ENCODE measurements at places on chromosomes 12 and 14. TPM values are rescaled to one million over a fixed set of nuclear protein-coding genes. Genes with fewer than 3 reads are reported as not detected.

The KLHL33 gene
- 2.3 TPM for total RNA-seq

GRCh38 chr14:24085215-24085614, 8.9 kb upstream of the PCK2 start:
- H3K4me1 ChIP-seq = peaks cover 5% of the 10 kb centered on the region
- H3K27me3 ChIP-seq = no peaks in the 10 kb centered on the region
- H3K4me3 ChIP-seq = no peak overlapping the region

GRCh38 chr12:25616286-25616685, 63.2 kb upstream of the LMNTD1 start:
- no peak overlapping the region for H3K27ac ChIP-seq
- no peak overlapping the region for H3K4me3 ChIP-seq
- no peaks in the 10 kb centered on the region for H3K36me3 ChIP-seq
- no peaks in the 10 kb centered on the region for H3K27me3 ChIP-seq

GRCh38 chr14:54564071-54564867, 2.7 kb upstream of the SAMD4A start:
- peak overlapping the region; percentile 99 for H3K27ac ChIP-seq
- peaks cover 19% of the 10 kb centered on the region for H3K4me1 ChIP-seq
- H3K27me3 ChIP-seq = no peaks in the 10 kb centered on the region
- no peaks in the 10 kb centered on the region for H3K36me3 ChIP-seq

The VRTN gene
- total RNA-seq = not detected

The DYRK2 gene
- total RNA-seq = 32.1 TPM

The TULP3 gene
- 9.1 TPM for total RNA-seq

The GDF3 gene
- 0.30 TPM for total RNA-seq

GRCh38 chr12:57590479-57590863, 521 bp upstream of the PIP4K2C start:
- peak overlapping the region; percentile 70 for H3K4me3 ChIP-seq
- no peaks in the 10 kb centered on the region for H3K4me1 ChIP-seq
- H3K27me3 ChIP-seq = peaks cover 7% of the 10 kb centered on the region
- DNase-seq = no peak

GRCh38 chr14:79318371-79318770, 892.9 kb downstream of the DIO2 start:
- DNase-seq = no peak
- H3K36me3 ChIP-seq = no peaks in the 10 kb centered on the region
- H3K4me3 ChIP-seq = no peak overlapping the region
- H3K27me3 ChIP-seq = no peaks in the 10 kb centered on the region
- no peaks in the 10 kb centered on the region for H3K4me1 ChIP-seq
- no peak overlapping the region for H3K27ac ChIP-seq

DNA sequence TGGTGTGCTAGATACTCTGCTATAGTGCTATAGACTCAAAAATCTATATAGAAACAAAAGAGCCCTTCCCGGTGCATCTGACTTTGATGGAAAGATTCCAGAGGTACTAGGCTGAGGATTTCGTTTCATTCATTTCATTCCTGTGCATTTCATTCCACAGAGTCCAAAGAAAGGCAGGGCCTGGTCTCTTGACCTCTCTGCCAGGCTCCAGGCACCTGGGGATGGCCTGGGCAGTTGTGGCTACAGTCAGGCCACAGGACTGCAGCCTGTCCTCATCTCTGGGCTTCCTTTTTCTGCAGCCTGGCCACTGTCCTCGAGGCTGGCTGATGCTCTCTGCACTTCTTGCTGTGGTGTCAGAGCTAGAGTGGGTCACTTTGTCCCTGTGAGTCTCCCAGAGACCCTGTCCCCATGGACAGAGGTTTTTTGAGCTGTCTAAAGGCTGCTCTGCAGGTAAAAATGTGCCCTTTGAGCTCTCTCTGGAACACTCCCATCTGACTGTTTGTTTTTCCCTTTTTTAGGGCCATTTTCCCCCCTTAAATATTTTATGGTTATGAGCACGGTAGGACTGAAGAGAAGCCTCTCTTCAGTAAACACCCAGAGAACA, 3.2 kb upstream of the VDR start:
- H3K36me3 ChIP-seq = no peaks in the 10 kb centered on the region
- no peak for DNase-seq
- H3K4me1 ChIP-seq = peaks cover 19% of the 10 kb centered on the region
- H3K4me3 ChIP-seq = no peak overlapping the region

- H3K27ac ChIP-seq = no peak overlapping the region
- DNase-seq = no peak
- no peak overlapping the region for H3K4me3 ChIP-seq
- peaks cover 17% of the 10 kb centered on the region for H3K4me1 ChIP-seq
- H3K27me3 ChIP-seq = no peaks in the 10 kb centered on the region
Measured at GRCh38 chr14:68655911-68656316, 137.0 kb downstream of the ZFP36L1 start.

- H3K4me3 ChIP-seq = peak overlapping the region; percentile 36
- H3K27ac ChIP-seq = no peak overlapping the region
- no peaks in the 10 kb centered on the region for H3K4me1 ChIP-seq
Measured at GRCh38 chr12:561908-562593, 101.2 kb downstream of the NINJ2 start.

GRCh38 chr12:56769868-56770267, 6.7 kb downstream of the HSD17B6 start:
- no peaks in the 10 kb centered on the region for H3K4me1 ChIP-seq
- H3K27ac ChIP-seq = no peak overlapping the region
- no peaks in the 10 kb centered on the region for H3K27me3 ChIP-seq

DNA sequence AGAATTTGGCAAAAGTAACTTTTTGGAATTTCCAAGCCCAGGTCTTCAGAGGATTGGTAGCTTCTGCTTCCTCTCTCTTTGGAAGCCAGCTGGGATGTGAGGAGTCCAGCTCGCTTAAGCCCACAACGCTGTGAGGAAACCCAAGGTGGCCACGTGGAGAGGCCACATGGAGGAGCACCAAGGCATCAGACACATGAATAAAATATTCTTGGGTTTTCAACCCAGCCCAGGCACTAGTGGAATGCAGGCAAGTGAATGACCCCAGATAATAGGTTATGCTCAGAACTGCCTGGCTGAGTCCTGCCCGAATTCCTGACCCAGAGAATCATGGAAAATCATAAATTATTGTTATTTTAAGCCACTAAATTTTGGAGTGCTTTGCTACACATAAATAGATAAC, 119.7 kb upstream of the PARP11 start:
- DNase-seq = no peak
- no peaks in the 10 kb centered on the region for H3K36me3 ChIP-seq
- H3K27me3 ChIP-seq = peaks cover 17% of the 10 kb centered on the region
- H3K4me3 ChIP-seq = no peak overlapping the region
- H3K27ac ChIP-seq = no peak overlapping the region

- DNase-seq = no peak
- peaks cover 80% of the 10 kb centered on the region for H3K36me3 ChIP-seq
- no peak overlapping the region for H3K4me3 ChIP-seq
- H3K27ac ChIP-seq = peak overlapping the region; percentile 71
- no peaks in the 10 kb centered on the region for H3K27me3 ChIP-seq
Measured at GRCh38 chr12:122356192-122356635, 66.3 kb downstream of the CLIP1 start.

DNA sequence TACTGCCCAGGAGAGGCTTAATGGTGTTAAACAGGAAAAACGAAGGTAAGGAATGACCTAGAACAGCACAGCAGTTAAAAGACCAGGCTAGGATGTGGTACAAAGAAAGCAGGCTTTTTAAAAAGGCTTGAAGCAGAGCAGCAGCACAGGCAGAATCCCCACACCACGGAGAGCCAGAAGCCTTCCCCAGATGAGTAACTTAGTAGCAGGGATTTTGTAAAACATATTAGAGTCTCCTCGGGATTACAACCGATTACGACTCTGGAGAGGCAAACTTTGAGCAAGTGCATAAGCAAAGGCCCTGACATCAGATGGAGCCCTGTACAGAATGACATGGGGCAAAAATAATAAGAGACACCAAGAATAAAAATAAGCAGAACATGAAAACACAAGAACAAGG, 37.1 kb upstream of the DHRS4 start:
- H3K4me3 ChIP-seq = no peak overlapping the region
- H3K36me3 ChIP-seq = no peaks in the 10 kb centered on the region
- no peaks in the 10 kb centered on the region for H3K4me1 ChIP-seq
- no peaks in the 10 kb centered on the region for H3K27me3 ChIP-seq
- H3K27ac ChIP-seq = no peak overlapping the region

The AQP2 gene
- not detected for total RNA-seq

The CNPY2 gene
- total RNA-seq = 40.2 TPM

DNA sequence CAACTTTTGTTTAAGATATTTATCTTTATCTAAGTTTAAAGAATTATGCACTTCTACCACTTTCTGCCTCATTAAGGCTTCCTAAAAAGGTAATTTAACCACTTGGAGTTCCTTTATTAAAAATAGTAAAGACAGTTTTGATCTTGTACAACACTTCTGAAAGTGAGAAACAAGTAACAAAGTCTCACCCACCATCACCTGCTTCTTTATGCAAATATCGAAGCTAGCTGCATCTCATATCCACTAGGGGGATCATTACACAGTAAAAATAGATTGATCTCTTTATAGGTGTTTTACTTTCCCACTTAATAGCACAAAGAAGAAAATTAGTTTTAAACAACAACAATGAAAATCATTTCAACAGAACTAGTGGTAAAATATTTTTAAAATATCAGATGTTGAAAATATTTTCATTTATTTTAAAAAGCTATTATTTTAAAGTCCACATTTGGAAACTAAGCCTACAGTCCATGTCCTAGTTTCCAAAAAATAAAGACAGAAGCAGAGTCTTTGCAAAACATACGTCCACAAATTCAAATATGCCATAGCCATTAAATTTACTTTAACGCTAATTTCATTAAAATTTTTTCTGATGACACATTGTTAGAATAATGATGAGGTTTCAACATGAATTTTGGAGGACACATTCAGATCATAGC, 160.0 kb upstream of the SOX5 start:
- H3K27me3 ChIP-seq = no peaks in the 10 kb centered on the region
- DNase-seq = no peak
- no peaks in the 10 kb centered on the region for H3K36me3 ChIP-seq
- no peak overlapping the region for H3K4me3 ChIP-seq

The SLC5A8 gene
- not detected for total RNA-seq

The MANSC1 gene
- total RNA-seq = 3.5 TPM

The ALDH1L2 gene
- 3.1 TPM for total RNA-seq

The LALBA gene
- total RNA-seq = not detected

The CACNA2D4 gene
- 0.91 TPM for total RNA-seq

Measured in psoas muscle (tissue), 8 donors.